ENCODE measurements at places on chromosomes 16 and 17. TPM values are rescaled to one million over a fixed set of nuclear protein-coding genes. Genes with fewer than 3 reads are reported as not detected.

- DNase-seq = no peak
Measured at GRCh38 chr16:15536843-15537242, 102.5 kb downstream of the BMERB1 start.

GRCh38 chr17:67025216-67025792 lies 19.1 kb upstream of the CACNG1 start:
- DNase-seq = no peak

DNA sequence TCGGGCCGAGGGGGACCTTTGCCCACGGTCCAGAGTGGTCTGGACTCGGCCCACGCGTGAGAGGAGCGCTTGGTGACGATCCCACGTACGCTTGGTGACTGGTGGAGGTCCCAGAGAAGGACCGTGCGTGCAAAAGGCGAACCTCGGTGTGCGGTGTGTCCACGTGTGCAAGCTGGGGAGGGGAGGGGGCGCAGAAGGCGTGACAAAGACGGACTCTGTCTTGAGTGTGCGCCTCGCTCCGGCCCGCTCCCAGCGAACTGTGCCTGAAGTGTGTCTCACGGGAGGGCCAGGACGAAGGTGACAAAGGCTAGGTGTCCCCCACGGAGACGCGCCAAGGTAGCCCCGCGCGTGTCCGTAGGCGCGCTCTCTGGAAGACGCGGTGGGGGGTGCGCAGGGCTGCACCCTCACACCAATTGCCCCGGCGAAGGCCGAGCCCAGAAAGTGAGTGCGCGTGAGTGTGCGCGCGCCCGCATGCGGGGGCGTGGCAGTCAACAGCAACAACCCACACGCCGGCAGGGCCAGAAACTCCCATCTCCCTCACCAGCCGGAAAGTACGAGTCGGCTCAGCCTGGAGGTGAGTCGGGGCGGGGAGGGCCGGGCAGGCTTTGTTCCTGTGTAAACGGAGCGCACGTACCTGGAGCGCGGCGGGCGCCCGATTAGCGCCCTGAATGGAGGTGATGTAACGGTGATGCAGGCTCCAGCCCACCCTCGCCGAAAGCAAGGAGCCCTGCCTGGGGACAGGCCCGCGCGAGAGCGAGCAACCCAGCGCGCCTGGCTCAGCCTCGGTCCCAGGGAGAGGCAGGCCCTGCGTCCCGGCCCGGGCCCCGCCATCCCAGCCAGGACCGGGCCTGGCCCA lies at the start of gene GPRC5C:
Gene GPRC5C (plus strand): TSS at position 521 of the 856 bp plus-strand sequence. CDS start 7,689 bp downstream, outside the sequence.
- DNase-seq = no peak

DNA sequence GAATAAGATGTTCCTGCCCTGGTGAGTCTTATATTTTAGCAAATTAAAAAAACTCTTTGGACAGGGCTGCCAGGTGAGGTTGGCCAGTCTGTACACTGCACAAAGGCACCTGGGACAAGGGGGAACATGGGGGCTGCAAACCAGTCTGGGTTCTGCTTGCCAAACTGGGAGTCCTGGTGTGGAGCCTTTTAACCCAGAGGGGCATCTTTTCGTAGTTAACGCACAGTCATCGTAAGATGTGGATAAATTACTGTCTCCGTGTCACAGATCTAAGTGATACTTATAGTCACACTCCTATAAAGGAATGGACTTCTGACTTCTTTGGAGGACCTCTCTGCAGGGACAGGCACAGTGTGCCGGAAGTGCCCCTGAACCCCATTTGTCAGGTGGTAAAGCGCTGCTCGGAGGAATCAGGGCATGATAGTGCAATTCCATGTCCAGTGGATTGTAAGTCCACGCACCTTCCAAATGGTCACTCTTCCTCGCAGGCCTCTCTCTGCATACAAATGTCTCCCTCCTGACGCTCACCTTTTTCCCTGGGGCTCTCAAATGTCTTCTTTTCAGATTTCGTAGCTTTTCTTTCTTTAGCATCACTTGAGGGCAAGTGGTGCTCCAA lies 14.7 kb downstream of the DEXI start:
- no peak for DNase-seq

GRCh38 chr17:82794781-82795482 lies 43.1 kb downstream of the TBCD start:
- no peak for DNase-seq

- DNase-seq = no peak
Measured at GRCh38 chr16:89361751-89362539, 128.4 kb downstream of the ANKRD11 start.

- no peak for DNase-seq
Measured at GRCh38 chr17:17433000-17433703, 43.6 kb upstream of the MED9 start.

GRCh38 chr16:66608241-66609138 lies 4.0 kb downstream of the CMTM3 start:
- peak; percentile 33 for DNase-seq

- DNase-seq = no peak
Measured at GRCh38 chr16:67648764-67649407, 3.9 kb downstream of the CARMIL2 start.

GRCh38 chr17:82031303-82031884 lies at the start of gene RAC3:
Gene RAC3 (plus strand): TSS chr17:82031678. CDS start chr17:82031762, 84 bp downstream.
- no peak for DNase-seq

GRCh38 chr16:31108794-31109558 lies 790 bp downstream of the BCKDK start:
- no peak for DNase-seq

GRCh38 chr16:49928176-49929041 lies 72.5 kb upstream of the ZNF423 start:
- DNase-seq = no peak

GRCh38 chr17:45302649-45303173 lies 14.1 kb downstream of the MAP3K14 start:
- DNase-seq = no peak

DNA sequence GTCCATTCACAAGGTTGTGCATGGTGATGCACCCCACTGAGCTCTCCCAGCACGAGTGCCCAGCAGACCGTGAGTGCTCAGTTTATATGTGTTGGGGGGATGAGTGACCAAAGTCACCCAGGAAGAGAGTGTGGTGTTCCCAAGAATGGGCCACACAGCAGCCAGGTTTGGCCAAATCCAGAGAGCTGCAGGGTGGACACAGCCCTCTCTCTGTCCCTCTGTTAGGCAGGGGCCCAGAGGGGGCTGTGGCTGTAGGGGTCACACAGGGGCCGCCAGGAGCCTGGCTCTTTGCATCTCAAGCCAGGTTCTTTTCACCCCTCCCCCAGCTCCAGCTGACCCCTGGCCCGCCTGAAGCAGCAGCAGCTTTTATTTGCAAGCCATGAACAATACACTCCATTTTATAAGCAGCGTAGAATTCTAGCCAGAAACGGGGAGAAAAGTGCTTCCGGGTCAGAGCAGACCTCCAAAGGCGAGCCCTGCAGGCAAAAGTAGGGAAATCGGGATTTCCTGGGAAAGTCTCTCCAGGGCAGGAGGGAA lies 13.3 kb downstream of the COTL1 start:
- DNase-seq = no peak

DNA sequence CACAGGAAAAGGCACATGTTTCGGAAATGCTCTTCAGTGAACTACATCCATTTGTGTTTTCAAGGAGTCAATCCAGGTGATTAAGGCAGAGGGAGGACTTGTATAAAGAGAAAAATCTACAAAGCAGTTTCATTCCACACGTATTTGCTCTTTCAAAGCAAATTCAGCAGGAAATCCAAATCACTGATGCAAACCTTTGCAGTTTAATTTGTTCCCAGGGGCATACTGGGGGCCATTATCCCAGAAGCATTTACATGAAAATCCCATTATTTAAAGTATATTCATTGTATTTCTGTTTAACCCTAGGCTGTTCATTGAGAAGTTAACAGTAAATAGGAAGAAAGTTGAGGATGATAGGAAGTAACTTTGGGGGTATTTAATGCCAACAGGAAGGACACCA lies 147.9 kb downstream of the PMP22 start:
- no peak for DNase-seq

- no peak for DNase-seq
Measured at GRCh38 chr17:55546481-55546880, 35.2 kb upstream of the SMIM36 start.

- no peak for DNase-seq
Measured at GRCh38 chr17:44848257-44848795, 643 bp downstream of the HIGD1B start.

DNA sequence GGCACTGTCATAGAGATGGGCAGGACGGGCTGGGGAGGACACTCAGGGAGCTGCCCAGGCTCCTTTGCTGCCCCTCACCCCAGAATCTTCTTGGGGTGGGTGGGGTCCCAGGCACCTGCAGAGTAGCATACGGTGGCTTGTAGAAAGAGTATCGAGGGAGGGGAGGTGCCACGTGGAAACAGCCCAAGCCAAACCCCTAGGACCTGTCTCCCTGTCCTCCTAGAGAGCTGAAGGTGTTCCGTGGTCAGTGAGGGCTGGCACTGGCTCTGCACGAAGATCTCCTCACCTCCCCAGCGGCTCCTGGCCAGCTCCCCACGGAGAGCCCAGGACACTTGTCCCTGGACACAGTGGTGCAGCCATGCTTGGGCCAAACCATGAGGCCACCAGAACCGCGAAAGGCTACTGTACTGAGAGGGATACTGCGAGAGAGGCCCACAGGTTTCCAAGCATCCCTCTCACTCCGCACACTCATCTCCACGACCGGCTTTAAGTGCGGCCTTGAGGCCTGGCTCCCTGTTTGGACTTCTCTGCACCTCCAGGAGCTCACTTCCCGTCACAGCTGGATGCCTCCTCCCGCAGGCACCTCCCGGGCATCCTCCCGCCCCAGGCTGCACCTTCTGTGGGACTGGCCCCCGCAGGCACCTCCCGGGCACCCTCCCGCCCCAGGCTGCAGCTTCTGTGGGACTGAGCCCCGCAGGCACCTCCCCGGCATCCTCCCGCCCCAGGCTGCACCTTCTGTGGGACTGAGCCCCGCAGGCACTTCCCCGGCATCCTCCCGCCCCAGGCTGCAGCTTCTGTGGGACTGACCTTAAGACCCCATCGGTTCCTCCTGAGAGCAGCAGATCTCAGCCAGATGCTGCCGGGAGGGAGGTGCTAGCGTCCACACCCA lies 2.0 kb upstream of the MAFG start:
- no peak for DNase-seq

DNA sequence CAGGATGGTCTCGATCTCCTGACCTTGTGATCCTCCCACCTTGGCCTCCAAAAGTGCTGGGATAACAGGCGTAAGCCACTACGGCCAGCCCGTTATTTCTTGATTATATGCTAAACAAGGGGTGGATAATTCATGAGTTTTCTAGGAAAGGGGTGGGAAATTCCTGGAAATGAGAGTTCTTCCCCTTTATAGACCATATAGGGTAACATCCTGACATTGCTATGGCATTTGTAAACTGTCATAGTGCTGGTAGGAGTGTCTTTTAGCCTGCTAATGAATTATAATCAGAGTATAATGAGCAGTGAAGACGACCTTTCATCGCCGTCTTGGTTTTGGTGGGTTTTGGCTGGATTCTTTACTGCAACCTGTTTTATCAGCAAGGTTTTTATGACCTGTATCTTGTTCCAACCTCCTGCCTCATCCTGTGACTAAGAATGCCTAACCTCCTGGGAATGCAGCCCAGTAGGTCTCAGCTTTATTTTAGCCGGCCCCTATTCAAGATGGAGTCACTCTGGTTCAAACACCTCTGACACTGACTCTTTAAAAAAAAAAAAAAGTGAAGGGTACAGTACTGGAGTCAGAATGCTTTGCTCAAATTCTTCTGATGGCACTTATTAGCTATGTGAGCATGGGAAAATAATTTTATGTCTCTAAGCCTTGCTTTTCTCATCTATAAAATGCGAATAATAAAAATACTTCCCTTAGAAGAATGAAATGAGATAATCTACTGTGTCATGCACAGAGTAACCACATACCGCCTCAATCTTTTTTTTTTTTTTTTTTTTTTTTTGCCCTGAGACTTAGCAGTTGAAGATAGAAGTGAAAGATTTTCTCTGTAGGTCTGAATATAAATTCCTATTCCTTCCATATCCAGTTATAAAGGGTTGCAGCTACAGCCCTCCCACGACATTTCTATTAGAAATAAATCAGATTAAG lies 5.1 kb upstream of the CALCOCO2 start:
- DNase-seq = no peak

DNA sequence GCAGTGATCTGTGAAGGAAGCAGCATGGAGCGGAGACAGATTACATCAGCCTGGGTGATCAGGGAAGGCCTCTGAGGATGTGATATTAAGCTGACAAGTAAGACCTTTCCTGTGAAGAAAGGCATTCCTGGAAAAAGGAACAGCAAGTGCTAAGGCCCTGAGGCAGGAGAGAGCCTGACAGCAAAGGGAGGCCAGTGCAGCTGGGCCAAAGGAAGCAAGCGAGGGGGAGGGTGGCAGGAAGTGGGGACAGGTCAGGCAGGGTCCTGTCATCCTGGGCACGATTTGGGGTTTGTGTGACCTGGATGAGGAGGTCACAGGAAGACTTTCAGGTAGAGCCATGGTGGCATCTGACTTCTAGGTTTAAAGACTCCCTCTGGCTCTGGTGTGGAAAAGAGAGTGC lies 12.3 kb downstream of the CPNE2 start:
- DNase-seq = no peak

DNA sequence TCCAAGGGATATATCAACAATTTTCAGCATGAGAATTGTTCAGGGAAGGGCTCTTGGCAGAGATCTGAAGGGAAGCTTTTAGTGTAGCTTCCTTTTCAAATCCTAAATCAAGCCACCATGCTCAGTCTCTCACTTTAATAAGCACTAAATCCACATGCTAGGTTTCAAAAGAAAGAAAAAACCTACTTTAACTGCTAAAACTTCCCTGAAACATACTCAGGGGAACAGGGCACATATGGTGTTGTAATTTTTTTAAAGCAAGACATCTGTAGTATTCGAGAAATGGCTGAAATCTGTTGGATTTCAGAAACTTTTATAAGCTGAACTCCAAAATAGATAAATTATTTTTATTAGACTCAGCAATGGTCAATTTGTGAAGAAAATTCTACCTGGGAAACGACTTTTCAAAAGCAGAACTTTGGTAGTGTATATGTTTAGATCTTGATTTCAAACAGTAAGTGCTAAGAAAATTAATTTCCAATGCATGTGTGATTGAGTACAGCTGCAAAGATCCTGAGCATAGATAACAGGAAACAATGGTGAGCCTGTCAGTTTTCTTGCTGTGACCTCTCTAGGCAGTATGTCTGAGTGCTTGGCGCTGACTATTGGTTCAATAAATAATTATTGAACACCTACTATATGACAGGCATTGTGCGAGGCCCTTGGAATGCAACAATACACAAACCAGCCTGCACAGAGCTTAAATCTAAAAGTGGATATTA lies 804.5 kb upstream of the SOX9 start:
- DNase-seq = no peak

DNA sequence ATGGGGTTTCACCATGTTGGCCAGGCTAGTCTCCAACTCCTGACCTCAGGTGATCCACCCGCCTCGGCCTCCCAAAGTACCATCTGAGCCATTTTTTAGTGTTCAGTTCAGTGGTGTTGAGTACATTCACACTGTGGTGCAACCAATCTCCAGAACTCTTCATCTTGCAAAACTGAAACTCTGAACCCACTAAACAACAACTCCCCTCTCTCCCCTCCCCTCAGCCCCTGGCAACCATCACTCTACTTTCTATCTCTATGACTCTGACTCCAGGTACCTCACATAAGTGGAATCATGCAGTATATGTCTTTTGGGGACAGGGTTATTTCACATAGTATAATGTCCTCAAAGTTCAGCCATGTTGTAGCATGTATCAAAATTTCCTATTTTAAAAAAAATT lies 18.7 kb upstream of the MAPK3 start:
- no peak for DNase-seq

- no peak for DNase-seq
Measured at GRCh38 chr16:15513156-15513555, 78.8 kb downstream of the BMERB1 start.

LDHD gene
- 0.12 TPM for total RNA-seq

ABAT gene
- total RNA-seq = 2.4 TPM

ARL17B gene
- total RNA-seq = 6.0 TPM

ANKRD40CL gene
- total RNA-seq = not detected

KRT20 gene
- total RNA-seq = not detected

COL1A1 gene
- 118 TPM for total RNA-seq

IGF2BP1 gene
- 21.9 TPM for total RNA-seq

NPIPA3 gene
- total RNA-seq = 0.73 TPM

MAPK7 gene
- 36.8 TPM for total RNA-seq

CCL14 gene
- total RNA-seq = 11.2 TPM

Data from glomerular endothelial cell (primary cell).